Activated naive CD4-positive, alpha-beta T cell (primary cell): ENCODE measurements at places on chromosomes 3 and 15.
A peak's percentile ranks its signal among the peaks of the same experiment; 100 is the strongest.

DNA sequence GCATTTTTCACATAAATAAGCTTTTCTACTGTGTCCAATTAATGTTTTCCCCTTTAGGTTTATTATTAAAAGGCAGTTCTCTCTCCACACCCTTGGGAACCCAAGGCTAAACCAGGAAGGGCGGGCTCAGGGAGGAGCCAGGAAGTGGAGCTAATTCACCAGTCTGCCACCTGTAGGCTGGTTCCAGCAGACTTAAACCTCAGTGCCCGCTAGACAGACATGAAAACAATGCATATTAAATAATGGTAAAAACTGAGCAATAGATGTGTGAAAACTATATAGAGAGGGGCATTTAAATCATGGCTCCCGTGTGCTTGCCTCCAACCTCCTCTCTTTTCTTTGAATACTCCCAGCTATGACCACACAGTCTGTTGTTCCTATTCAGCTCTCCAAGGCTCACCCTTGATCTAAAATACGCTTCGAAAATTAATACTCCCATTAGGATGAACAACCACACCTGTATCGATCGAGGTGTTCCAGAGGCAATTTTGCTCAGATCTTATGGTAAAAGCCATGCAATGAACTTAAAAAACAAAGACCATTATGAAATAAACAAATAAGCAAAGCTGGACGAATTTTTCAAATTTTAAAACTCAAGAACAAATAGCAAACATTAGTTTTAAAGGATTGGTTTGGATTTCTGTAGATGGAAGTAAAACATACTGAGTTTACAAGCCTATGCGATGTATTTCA, 253.3 kb downstream of the TJP1 start:
- DNase-seq, result no peak

DNA sequence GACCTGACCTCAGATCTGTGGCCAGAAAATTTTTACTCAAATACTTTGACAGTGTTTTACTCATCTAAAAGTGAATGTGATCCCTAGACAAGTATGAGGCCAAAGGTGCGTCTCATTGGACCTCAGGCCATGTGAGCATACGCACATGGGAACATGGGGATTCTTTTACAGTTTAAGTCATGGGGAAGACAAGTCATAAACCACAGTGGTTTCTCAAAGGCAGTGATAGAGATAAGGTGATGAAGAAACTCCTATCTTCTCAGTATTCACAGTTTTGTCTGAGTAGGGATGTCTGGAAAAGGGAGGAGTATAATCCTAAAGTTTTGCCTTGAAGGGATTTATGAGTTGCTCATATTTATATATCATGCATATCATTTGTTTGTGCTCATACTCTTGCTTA, 173.8 kb downstream of the FNDC3B start:
- DNase-seq, result no peak

GRCh38 chr15:82181371-82181770, 81.2 kb downstream of the EFL1 start:
- DNase-seq, result no peak

DNA sequence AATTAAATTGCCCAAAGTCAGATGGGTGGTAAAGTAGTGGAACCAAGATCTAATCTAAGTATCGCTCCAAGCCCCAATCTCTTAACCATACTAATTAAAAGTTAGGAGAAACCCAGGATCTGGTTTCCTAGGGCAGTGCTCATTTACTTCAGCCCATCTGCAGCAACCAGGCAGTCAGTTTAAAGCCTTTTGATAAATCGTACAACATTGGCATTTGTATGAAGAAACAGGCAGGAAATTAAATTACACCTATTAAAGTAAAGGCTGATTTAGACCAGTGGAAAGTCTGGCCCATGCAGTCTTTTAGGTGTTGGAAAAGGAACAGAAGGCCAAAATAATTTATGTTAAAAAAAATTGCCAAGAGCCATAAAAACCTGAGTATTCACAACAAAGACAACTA, 594.4 kb upstream of the UBE2E2 start:
- DNase-seq, result no peak

- no peak for DNase-seq
These were observed 22.6 kb downstream of the USP50 start for GRCh38 chr15:50523851-50524251.

- no peak for DNase-seq
These were observed 53.2 kb downstream of the C3orf20 start for GRCh38 chr3:14728113-14728512.

GRCh38 chr15:89642106-89642505, 13.2 kb downstream of the KIF7 start:
- no peak for DNase-seq

GRCh38 chr15:79635897-79636561, 203.9 kb downstream of the MINAR1 start:
- no peak for DNase-seq

DNA sequence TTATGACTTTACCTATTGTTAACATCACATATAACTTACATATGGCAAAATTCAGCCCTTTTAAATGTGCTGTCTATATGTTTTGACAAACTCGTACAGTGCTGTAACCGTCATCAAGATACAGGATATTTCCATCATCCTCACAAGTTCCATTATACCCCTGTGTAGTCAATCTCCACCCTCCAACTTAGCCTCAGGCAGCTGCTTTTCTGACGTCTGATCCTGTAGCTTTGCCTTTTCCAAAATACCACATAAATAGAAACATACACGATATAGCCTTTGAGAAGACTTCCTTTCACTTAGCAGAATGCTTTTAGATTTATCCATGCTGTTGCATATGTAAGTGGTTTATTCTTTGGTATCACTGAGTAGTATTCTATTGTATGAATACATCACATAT, 47.1 kb downstream of the SLC12A1 start:
- DNase-seq, result no peak

DNA sequence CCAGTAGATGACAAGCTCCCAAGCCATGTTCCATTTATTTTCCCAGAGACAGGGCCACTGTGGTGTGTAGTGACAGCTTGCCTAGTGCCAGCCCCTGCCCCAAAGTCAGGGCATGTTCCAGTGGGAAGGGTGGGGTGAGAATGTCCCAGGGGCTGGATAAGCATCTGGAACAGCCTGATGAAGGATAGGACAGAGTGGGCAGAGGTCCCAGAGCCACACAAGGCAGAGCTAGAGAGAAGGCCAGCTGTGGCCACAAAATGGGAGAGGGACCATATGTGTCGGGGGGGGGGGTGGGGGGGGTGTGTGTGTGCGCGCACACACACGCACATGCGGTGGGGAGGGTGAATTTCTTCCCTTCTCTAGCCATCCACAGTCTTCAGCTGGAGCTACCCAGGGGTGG, 27.0 kb upstream of the TSPAN3 start:
- DNase-seq, result no peak

GRCh38 chr15:72472992-72473610, 1.0 kb upstream of the ARIH1 start:
- DNase-seq, result no peak

DNA sequence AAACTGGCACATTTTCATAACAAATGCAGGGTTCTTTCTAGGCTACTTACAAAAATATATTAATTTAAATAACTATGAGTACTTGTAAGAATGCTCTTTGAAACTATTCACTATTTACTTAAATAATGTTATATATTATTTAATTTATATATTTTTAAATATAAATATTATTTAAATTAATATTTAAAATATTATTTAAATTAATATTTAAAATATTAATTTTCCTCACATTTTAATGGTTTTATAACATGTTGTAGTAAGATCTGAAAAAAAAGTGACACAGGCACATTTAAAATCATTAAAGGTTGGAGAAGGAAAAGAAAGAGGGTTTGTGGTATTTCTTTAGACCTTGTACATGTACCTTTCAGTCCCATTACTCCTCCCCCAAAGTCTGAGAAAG, 34.6 kb downstream of the CCDC14 start:
- no peak for DNase-seq

GRCh38 chr3:160265088-160265487, 39.9 kb downstream of the C3orf80 start:
- no peak for DNase-seq

DNA sequence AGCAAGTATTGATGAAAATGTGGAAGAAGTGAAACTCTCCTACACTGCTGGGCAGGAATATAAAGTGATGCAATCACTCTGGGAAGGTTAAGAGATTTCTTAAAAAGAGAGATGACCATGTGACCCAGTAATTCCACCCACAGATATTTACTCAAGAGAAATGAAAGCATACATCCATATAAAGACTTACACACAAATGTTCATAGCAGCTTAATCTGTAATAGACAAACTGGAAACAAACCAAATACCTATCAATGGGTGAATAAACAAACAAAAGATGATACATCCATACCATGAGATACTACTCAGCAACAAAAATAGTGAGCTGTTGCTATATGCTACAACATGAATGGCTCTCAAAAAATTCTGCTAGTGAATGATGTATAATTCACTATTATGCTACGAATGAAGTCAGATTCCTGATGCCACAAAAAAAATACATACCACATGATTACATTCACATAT, 463.3 kb downstream of the MAGI1 start:
- no peak for DNase-seq

DNA sequence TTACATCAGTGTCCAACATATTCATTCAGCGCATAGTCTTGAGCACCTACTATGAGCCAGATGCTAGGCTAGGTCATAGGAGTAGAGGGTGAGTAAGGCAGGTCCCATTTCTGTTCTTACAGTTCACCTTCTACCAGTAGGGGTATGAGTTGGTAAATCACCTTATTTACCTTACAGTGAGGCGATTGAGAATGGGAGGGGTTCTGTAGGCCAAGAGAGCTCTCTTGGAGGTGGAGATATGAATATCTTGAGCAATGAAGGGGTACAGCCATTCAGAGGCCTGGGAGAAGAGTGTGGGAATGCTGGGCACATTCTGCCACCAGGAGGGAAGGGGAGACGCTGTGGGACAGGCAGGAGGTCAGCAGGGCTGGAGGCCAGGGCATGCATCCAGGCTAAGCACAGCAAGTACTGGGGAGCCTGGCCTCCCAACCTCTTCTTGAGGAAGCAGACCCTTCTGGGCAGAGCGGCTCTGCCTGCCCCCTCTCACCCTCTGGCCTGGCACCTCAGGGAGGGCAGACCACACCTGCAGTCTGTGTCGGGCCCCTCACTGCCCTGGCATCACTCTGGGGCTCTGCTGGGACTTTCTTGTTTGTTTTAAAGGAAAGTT, 123.4 kb downstream of the EEFSEC start:
- DNase-seq, result no peak

GRCh38 chr15:35448294-35448693, 97.7 kb downstream of the DPH6 start:
- DNase-seq, result no peak

GRCh38 chr15:70793694-70794093, 30.3 kb upstream of the UACA start:
- no peak for DNase-seq

GRCh38 chr3:174102866-174103265, 705.3 kb downstream of the NLGN1 start:
- DNase-seq, result no peak

GRCh38 chr15:66625974-66626373, 60.2 kb upstream of the LCTL start:
- no peak for DNase-seq

DNA sequence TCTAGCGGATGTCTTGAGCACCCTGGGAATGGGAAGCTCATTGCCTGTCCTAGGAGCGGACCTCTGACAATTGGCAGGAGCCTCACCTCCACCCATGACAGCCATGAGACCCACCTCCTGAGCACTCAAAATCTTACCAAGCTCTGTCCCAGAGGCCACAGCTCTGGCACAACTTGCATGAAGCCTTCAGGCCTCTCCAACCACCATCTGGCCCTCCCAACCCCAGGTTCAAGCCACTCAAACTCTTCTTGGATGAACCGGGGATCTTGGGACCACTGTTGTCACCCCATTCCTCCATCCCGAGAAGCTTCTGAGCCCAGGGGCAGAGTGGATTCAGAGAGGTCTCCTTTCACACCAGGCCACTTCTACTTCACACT, 1.5 kb downstream of the VIPR1 start:
- no peak for DNase-seq

DNA sequence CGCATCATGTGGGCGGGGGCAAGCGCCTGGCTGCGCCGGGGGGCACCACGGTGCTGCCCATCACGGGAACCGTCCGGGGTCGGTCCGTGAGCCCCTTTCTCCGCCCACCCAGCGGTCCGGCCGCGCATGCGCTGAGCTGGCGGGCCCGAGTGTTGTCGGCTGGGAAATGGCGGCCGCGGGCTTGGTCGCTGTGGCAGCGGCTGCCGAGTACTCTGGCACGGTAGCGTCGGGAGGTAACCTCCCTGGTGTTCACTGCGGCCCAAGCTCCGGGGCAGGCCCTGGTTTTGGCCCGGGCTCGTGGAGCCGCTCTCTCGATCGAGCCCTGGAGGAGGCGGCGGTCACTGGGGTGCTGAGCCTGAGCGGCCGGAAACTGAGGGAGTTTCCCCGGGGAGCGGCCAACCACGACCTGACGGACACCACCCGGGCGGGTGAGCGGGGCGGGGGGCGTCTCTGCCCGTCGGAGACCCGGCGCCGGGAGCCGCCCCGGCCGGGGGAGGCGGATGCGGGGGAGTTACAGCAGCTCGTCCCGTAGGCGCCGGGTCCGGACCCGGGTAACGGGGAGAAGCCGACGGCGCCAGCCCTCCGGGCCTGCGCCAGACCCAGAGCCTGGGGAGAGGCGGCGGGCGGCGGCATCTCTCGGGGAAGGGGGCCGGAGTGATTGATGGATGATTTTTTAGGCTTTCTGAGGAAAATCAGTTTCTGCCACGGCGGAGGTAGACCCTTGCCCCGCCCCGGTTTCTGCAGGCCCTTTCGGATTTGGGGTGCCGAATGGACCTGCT, at the start of gene LRCH3:
Gene LRCH3 (plus strand): TSS at position 142 of the 779 bp plus-strand sequence. CDS start 25 bp downstream, at position 167.
- DNase-seq, result peak; percentile 69

DNA sequence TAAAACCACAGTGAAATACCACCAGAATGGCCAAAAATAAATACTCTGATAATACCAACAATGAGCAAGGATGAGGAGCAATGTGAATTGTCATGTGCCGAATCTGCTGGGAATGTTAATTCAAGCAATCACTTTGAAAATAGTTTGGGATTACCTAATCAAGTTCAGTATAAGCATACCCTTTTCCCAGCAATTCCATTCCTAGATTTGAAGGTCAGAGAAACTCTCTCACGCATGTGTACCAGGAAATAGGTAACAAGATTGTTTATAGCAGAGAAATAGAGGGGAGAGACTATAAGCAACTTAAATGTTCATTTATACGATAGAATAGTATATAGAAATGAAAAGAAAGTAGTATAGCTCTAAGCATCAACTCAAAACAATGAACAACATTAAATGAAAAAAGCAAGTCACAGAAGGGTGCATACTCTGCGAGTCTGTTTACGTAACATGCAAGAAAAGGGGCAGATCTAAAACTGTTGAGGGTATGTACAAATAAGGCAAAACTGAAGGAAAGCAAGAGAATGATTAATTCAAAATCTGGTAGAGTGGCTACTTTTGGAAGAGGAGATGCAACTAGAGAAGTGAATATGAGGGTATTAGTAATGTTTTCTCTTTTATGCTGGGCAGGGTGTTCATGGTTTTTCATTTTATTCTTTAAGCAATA, 27.4 kb downstream of the TMOD3 start:
- DNase-seq, result no peak

- no peak for DNase-seq
These were observed 41.6 kb downstream of the ANO10 start for GRCh38 chr3:43580181-43580580.

- no peak for DNase-seq
These were observed 287.3 kb upstream of the MME start for GRCh38 chr3:154792828-154793227.
